ENCODE measurements at places on chromosomes 2 and 18.

DNA sequence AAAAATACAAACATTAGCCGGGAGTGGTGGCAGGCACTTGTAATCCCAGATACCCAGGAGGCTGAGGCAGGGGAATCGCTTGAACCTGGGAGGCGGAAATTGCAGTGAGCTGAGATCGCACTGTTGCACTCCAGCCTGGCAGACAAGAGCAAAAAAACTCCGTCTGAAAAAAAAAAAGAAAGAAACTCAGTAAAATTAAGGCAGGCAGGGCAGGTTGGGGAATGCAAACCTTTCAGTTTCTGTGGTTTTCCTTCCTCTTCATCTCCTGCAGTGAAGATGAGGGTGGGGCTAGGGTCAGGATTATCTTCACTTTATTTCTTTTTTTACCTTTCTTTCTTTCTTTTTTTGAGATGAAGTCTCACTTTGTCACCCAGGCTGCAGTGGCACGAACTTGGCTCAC is 43.2 kb upstream of the PSME4 start:
- no peak for DNase-seq

DNA sequence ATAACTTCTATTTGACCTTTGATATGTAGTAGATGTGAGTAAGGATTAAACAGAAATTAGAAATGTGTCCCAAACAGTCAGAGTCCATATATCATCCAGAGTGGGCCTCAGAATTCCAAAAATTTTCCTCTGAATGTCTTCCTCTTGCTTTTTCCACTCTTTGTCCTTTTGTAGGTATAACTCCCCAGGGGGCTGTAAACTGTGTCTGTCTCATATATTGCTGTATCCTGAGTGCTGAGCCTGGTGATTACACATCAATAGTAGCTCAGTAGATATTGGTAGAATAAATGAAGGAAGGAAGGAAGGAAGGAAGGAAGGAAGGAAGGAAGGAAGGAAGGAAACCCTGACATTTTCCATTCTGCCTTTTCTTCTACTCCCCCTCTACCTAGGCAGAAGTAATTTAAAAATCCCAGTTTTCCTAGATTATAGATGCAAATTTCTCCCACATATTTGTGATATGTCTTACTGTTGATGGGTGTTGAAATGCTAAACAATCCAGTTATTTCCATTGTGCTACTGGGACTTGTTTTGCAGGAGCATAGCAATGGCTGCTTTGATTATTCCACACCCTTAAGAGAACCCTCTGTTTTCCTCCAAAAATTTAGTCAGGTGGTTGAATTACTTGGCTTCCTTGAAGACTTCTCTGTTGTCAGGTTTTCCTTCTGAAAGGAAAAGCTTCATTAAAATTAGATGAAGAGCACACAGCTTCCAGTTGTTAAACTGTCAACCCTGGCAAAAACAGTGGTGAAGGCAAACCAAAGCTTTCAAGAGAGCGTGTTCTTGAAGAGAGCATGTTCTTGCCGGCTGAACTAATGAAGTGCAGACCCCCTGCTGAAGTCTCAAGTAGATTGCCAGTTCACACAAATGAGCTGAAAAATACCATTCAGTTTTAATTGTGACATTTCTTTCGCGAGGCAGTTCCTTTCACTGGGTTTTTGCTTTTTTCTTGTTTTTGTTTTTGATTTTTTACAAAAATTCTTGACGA is 147.8 kb downstream of the KCNE4 start:
- DNase-seq, result no peak

DNA sequence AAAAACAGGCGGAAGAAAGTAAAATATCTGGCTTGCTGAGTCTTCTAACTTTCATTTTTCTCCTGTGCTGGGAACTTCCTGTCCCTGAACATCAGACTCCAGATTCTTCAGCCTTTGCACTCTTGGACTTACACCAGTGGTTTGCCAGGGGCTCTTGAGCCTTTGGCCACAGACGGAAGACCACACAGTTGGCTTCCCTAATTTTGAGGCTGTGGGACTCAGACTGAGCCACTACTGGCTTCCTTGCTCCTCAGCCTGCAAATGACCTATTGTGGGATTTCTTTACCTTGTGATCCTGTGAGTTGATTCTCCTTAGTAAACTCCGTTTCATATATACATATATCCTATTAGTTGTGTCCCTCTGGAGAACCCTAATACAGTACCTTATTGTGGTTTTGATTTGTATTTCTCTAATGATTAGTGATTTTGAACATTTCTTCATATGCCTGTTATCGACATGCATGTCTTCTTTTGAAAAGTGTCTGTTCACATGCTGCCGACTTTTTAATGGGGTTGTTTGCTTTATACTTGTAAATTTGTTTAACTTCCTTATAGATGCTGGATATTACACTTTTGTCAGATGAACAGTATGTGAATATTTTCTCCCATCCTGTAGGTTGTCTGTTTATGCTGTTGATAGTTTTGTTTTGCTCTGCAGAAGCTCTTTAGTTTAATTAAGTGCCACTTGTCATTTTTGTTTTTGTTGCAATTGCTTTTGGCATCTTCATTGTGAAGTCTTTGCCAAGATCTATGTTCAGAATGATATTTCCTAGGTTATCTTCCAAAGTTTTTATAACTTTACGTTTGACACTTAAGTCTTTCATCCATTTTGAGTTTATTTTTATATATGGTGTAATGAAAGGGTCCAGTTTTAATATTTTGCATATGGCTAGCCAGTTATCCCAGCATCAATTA is 348.8 kb upstream of the SETBP1 start:
- no peak for DNase-seq

DNA sequence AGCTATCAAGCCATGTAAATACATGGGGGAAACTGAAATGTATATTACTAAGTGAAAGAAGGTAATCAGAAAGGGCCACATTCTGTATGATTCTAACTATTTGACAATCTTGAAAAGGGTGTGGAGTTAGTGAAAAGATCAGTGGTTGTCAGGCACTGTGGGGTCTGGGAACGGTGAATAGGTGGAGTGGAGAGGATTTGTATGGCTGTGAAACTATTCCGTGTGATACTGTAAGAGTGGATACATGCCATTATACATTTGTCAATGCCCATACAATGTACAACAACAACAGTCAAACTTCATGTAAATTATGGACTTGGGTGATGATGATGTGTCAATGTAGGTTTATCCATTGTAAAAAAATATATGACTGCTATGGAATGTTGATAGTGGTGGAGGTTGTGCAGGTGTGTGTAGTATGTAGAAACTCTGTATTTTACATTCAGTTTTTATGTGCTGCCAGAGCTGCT is 1116.2 kb downstream of the SUCLG1 start:
- DNase-seq, result no peak

DNA sequence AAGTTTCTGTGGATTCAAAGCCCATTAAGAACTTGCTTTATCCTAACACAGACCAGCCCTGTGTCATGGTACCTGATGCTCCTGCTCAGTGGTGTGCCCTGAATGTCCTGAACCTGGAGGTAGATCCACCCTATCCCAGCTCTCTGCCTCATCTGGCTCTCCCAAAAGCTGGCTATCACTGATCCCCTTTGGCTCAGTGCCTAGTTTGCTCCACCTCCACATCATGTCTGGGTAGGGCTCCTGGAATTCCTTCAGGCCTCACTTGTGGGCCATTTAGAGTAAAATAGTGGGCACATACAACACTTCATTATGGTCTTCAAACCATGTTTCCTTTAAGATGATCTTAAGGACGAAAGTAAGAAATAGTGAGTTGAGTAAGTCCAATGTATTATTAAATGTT is 4.8 kb upstream of the ABCB11 start:
- no peak for DNase-seq

DNA sequence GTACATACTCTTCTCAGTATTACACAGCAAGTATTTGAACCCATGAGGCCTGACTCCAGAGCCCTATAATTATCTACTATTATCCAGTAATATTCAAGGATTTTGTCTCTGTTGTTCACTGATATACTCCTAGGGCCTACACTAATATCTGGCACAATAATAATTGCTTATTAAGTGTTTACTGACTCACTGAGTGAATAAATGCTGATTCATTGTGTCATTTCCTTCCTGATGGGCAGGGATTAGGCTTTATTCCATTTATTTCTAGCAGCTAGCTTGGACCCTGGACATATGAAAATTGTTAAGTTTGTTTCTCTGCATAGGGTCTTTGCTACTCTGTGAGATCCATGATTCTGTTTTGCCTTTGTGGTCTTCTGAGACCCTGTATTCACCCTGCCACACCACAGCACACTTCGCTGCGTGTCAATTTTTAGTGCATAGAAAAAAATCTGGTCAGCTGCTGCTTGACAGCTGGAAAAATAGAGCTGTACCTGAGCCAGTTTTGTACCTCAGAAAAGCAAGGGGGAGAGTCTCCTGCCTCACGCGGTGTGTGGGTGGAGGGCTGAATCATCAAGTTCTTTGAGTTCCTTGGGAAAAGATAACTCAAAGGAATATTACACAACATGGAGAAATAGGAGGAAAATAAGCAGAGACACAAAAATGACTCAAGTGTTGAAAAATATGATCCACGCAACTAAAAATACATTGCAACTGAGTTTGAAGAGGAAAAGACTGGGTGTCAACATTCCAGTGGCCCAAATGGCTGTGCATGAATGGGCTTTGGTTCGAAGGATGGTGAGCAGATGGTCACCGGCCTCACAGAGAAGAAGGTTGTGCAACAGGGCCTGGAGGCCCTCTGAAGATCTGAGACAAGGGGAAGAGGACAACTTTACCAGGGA is 18.9 kb upstream of the DPP4 start:
- no peak for DNase-seq

DNA sequence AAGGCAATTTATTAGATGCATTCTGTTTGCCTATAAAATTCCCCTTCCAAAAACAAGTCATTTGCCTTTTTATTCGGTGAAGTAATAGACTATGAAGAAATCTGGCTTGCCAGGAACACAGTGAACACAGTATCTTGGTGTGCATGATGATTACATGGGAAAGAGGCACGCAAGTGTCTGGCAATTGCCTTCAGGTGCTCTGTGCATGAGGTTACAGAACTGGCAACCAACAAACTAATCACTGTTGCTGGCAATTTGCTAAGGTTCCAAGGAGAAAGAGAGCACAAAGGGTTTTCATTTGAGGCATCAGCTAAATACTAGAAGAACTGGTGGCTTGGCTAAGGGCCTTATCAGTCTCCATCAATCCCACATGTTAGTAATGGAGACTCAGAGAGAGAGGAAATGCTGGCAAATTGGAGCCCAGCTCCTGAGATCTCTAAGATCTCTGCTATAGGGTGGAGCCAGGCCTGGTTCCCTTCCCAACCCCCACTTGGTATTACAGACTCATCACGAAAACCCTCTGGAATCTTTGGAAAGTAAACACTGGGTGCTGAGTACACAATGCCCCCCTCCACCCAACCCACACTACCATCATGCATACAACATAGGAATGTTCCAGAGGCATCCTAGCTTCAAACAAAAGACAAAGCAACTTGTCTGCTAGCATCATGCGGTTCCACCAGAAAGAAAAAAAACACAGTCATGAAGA is 10.4 kb downstream of the RNF152 start:
- no peak for DNase-seq

- no peak for DNase-seq
Observed at GRCh38 chr2:132738223-132738622, 68.2 kb upstream of the LYPD1 start.

DNA sequence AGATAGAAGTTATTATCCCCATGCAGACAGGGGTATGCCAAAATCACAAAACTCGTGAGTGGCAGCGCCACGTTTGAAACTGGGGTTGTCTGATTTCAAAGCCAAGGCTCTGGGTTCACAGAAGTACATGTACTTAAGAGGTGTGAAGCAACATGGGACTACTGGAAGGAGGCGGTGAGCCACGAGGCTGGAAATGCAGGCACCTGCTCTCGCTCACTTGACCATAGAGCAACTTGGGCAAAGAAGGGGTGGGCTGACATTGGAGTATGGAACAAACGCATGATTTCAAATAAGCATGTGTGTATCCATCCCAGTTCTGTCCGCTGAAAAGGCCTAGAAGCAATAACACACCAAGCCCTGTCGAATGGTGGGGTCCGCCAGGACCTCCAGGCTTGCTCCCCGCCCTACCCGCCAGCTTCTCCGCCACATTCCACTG is 593 bp upstream of the ACTR2 start:
- DNase-seq, result no peak

- DNase-seq, result no peak
Observed at GRCh38 chr18:39414009-39414700, 1848.6 kb upstream of the CELF4 start.

GRCh38 chr2:144430722-144431391 is 89.1 kb downstream of the ZEB2 start:
- no peak for DNase-seq

GRCh38 chr2:65316072-65316471 is 88.4 kb downstream of the ACTR2 start:
- no peak for DNase-seq

DNA sequence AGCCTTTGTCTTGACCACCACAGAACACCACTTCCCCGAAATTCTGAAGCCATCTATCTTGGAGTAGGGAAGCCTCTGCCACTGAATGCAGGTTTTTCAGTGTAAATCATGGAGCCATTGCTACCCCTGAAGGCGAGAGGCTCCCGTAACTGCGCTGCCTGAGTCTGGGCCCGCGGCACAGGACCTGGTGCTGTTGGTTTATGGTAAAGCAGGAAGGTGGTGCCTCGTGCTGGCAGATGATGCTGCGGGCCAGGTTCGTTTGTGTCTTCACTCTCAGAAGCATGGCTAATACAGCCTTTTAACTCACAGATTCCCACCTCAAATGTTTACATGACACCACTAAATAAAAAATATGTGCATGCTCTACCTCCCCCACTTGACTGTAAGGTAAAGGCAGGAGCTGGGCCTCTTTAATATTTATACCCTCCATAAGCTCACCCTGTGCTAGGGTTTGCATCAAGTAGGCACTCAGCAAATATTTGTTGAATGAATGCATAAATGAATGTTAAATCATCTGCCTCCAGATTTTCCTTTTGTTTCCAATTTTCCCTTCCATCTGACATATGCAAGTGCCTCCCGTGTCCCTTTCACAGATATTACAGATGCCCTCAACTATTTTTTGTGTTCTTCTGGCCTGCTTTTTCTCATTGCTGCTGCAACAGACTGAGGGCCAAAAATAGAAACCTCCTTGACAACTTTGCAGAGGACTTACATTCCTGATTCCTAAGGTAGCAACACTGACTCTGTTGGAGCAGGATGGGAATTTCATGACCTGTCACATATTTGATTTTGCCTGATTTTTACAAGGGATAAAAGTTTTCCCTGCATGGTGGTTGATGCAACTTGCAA is 83.5 kb upstream of the CPO start:
- DNase-seq, result no peak

GRCh38 chr2:207334301-207334623 is 168.5 kb upstream of the KLF7 start:
- DNase-seq, result no peak

DNA sequence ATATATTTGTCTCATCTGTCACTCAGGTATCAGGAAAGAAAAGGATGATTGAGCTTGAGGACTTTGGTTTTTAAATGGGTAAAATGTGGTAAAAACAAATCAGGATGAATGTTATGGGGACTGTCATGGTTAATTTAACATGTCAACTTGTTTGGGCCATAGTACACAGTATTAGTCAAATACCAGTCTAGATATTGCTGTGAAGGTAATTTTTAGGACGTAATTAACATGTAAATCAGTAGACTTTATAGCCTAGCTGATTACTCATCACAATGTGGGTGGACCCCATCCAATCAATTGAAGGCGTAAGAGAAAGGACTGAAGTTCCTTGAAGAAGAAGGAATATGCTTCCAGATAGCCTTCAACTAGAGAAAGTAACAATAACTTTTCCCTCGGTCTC is 275.7 kb upstream of the ZNF804A start:
- DNase-seq, result no peak

All from activated CD4-positive, alpha-beta T cell treated with anti-CD3 and anti-CD28 coated beads for 4 hours (primary cell).